Activated effector memory CD4-positive, alpha-beta T cell treated with Interleukin-2 at 50 U/mL for 16 hours (primary cell): ENCODE measurements at places on chromosomes 5 and 9.

DNA sequence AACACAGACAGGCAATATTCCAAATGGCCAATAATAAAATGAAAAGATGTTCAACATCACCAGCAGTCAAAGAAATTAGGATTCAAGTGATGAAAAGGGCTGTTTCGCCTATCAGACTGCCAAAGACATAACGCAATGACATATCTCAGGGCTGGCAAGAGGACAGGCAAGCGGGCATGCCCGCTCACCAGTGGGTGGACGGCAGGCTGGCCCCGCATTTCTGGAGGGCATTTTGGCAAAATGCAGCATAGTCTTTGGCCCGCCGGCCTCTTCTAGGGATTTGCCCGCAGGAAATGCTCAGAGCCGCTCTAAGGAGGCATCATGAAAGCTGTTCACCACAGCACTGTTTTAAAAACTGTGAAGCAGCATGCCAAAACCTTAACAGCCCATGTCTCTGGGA, 1.4 kb upstream of the PPP1R26 start:
- no peak for DNase-seq

DNA sequence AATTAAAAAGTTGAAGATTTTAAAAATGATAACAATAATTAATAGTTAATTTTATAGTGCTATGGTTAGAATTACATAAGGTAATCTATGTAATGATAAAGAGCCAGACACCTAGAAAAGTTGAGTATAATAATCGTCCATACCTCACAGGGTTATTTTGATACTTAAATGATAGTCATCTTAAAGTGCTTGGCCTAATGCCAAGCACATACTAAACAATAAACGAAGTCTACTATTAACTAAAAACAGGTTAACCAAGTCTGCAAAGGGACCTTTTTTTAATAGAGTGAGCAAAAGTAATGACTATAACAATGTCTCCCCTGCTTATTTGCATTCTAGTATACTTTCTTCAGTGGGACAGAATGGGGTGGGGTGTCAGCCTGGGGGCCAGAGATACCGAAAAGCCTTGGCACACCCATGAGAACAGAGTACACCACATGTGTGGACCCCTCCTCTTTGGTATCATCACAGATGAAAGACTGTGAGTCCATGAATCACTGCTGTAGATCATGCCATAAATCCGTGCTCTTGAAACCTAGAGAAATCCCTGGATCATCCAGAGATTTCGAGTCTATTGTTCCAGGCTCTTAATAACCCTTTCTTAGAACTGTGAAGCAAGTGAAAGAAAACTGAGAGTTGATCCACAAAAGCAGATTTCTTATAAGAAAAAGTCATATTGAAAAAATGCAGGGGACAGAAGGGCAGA, 249.5 kb downstream of the PRELID2 start:
- no peak for DNase-seq

GRCh38 chr5:52956014-52956413, 33.1 kb upstream of the ITGA2 start:
- no peak for DNase-seq

DNA sequence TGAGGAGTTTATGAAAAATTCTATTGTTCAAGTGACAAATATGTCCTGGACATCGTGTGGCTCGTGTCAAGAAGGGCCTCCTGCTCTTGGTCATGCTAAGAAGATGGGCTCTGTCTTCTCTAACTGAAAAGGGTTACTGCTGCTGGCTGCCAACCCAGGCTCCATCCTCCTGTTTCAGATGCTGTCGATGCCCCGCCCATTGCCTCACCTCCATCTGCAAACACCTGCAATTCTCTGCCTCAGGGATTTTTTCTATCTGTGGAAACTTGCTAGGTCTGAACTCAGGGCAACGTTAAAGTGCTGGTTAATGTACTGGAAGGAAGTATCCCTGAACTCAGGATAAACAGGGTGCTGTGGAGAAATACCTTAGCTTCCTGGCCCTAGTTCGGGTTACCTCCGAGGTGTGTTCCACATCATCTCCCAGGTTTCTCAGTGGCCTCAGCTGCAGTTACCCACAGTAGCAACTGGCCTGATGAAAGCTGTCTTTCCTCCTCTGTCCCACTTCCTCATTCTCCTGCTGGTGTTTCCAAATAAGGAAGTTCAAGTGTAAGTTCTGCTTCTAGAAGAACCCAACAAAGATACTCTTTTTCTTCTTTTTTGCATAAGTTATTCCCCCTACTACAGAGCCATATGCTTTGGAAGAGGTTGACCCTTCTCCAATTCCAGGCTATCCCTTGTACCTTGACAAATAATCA, 151.7 kb upstream of the SMIM23 start:
- no peak for DNase-seq

DNA sequence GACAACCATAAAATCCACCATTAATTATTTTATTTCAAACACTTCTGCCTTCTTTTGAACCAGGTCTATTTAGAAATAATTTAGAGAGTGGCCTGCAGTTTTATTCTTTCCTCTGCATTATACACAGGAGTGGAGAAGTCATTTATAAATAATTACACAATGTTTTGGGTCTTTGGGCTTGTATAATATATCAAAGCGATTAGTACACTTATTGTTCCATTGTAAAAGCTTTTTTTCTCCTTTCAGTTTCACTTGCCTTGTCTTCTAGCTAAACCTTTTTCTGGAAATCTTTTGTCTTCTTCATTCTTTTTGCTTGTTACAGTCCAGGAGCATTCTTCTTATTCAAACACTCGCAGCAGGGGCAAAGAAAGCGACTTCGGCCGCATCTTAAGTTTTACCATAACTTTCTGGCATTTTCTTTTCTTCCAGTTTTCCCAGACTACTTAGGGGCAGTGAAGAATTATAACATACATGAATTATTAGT, 7.3 kb upstream of the NEUROG1 start:
- DNase-seq = no peak
